Activated CD4-positive, alpha-beta T cell treated with anti-CD3 and anti-CD28 coated beads for 36 hours (primary cell): ENCODE measurements at places on chromosomes 1 and 21. TPM values are rescaled to one million over a fixed set of nuclear protein-coding genes. Genes with fewer than 3 reads are reported as not detected.

- no peak for DNase-seq
These were observed 3.7 kb downstream of the OLFM3 start for GRCh38 chr1:101992821-101993575.

- no peak for DNase-seq
These were observed 383.8 kb downstream of the LMO4 start for GRCh38 chr1:87712261-87713010.

Gene S100A9
- total RNA-seq = not detected

- DNase-seq = no peak
These were observed 32.5 kb downstream of the VN1R5 start for GRCh38 chr1:247288341-247288740.

Gene TTC22
- 4.2 TPM for total RNA-seq

Gene ZSWIM5
- total RNA-seq = 0.63 TPM

- no peak for DNase-seq
These were observed 8.7 kb downstream of the TACSTD2 start for GRCh38 chr1:58568271-58568860.

Gene KLHDC8A
- not detected for total RNA-seq

Gene MAP3K21
- total RNA-seq = 3.0 TPM

GRCh38 chr1:72568113-72568512 lies 285.8 kb upstream of the NEGR1 start:
- peak; percentile 7 for DNase-seq

- DNase-seq = peak; percentile 91
These were observed at the start of gene LMO4 for GRCh38 chr1:87328272-87329050. Gene LMO4, plus strand, starts transcription at chr1:87328880. Its CDS starts 3,136 bp downstream, at chr1:87332016.

GRCh38 chr21:42223826-42224575 lies 5.1 kb downstream of the ABCG1 start:
- no peak for DNase-seq

GRCh38 chr1:217453816-217454215 lies 177.1 kb downstream of the GPATCH2 start:
- no peak for DNase-seq

DNA sequence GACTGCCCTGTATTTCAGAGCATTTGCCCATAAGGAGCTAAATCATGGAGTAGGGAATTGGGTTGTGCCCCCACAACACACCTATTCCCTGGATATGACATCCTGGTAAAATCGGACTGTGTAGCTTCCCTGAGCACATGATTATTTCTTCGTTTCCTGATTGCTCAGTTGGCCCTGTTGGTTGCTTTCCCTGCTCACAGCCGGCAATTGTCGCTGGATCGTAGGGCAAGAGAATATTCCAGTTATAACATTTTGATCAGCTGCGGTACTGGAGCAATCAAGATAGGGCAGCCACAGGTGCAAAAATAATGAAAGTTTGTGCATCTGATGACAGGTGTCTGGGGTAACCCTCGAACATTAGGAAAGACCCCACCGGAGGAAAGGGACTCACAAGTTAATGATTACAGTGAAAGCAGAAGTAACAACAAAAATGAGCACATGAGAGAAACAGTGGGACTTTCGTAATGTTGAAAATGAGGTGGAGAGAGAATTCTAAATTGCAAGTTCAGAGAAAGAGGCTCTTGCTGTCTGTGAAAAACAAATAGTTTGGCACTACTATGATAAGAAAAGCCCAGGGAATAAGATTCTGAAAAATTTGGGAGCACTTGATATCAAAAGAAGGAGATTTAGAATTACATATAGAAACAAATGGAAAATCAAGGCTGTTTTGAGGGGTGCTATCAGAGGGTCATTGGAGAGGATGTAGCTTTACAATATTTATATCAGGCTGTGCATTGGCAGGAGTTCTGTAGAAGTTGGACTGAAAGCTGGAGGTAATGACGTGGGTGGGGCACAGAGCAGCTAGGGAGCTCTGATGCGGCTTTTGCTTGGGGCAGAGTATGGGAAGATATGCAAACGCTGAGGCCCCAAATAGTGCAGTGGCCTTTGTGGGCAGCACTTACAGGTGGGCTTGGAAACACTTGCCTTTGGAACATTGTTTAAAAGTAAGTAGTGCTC lies at the start of gene MAB21L3:
MAB21L3 (plus strand) TSS at position 833 of the 957 bp plus-strand sequence. CDS start 1,217 bp downstream, outside the sequence.
- DNase-seq = no peak

DNA sequence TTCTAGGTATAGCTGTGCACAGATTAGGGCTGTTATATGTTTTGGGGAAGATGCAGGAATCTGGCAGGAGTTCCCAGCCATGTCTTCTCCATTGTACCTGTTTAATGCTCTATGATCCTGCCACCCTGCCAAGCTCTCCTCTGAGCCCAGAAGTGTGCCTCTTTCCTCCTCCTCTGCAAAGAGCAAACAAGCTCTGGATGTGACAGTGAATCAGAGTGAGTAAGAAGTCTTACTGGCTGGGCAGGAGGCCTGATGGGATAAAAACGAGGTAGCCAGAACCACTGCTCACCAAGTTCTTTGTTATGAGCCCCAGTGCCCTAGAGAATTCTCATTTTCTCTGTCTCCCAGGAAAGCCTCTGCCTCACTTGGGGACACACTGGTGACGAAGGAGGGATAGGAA lies 69.0 kb downstream of the BRINP2 start:
- DNase-seq = no peak

DNA sequence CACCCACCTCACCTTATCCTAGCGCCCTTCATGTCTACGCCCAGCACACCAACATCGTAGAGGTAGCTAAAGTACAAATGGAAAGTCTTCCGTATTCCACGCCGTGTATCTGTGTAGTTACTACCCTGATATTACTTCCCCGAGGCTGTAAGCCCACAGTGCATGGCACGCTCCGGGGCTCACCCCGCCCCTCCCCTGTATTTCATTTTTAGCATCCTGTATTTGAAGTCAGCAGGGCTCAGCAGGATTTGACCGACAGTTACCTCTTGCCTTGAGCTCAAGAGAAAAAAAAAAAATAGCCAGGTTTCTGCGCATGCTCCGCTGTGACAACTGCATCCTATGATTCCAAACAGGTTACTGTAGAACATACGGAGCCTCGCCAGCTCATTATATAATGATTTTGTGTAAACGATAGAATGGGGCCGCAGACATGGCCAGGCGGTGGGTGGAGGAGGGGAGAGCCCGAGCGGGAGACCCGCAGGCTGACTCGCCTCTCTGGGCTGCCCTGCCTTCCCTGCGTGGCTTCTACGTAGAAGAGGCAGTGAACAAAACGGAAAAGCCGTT lies 1.3 kb downstream of the ABCG1 start:
- peak; percentile 82 for DNase-seq

Gene SIM2
- total RNA-seq = 2.4 TPM

- DNase-seq = no peak
These were observed 163.3 kb downstream of the PIK3R3 start for GRCh38 chr1:45968941-45969666.

- peak; percentile 63 for DNase-seq
These were observed 30.0 kb upstream of the RCSD1 start for GRCh38 chr1:167599957-167600581.

DNA sequence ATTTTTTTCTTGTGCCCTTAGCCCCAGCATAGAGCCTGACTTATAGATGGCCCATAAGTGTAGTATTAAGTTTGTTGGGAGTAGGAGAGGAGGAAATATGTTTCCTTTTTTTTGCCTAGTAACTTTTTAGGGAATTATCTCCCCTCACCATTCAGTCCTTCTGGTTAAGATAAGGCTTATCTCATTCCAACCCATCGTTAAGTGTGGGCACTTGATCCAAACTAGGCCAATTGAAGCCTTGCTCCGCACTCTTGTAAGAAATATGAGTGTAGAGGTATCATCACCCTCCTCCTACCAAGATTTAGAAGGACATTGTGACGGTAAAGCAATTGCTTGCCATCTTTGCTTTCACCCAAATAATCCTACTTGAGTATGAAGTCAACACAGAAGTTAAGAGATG lies 8.8 kb upstream of the FGGY start:
- no peak for DNase-seq

GRCh38 chr21:31571879-31572278 lies 87.6 kb upstream of the SOD1 start:
- no peak for DNase-seq

- no peak for DNase-seq
These were observed 91.2 kb upstream of the KAZN start for GRCh38 chr1:14507262-14507661.

Gene RGSL1
- total RNA-seq = not detected

- DNase-seq = peak; percentile 19
These were observed 44.6 kb upstream of the BCL9 start for GRCh38 chr1:147496571-147497210.

GRCh38 chr1:227192163-227192562 lies 126.1 kb downstream of the CDC42BPA start:
- DNase-seq = peak; percentile 66

Gene MIXL1
- total RNA-seq = not detected

DNA sequence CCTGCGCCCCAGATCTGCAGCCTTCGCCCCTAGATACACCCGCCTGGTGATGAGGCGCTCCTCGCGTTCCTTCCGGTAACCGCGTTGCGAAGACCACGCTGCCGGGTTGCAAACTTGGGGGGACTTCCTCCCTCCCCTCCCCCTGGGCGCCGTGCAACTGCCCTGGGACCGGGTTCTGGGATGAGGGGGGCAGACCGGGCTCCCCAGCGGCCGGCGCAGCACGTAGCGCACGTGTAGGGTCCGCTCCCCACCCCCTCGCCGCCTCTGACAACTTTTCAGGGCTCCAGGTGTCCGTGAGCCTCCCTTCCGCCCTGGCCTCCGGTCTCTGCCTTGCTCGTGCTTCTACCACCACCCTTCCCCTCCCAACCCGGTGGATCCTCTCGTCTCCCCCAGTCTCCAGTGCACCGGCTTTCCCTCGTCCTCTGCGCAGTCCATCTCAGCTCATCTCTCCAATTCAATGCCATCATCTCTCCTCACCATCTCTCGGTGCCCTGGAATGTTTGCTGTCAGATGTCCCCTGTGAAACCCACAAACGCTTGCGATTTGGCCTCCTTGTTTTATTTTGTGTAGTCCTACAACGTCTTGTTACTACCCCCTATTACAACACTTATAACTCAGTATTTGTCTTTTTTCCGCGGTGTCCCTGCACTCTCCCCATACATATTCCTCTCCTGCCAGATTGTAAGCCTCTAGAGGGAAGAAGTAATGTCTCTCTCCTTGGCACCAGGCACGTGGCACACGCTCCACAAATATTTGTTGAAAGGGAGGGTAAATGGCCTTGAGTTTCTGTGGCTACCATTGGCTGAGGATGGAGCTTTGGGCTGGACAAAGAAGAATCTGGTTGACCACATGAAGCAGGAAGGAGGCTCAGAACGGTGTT lies 782 bp downstream of the PCAT6 start:
- DNase-seq = peak; percentile 69

Gene ANXA9
- 0.28 TPM for total RNA-seq

Gene PLA2G2F
- not detected for total RNA-seq

DNA sequence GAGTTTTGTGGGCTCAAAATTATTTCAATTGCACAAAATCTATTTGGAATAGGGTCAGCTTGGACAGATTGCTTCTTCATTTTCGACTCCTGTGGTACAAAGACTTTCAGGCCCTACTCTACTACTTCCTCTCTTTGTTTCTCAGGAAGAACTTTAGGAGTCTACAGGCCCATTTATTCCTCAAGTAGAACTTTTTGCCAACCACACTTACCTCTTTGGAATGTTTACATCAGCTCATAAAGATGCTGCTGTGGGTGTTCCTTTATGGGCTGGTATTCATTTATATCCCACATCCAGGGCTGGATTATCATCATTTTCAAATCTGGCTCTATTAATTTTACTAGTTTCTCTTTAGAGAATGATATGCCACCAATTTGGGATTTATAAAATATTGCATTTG lies 46.3 kb upstream of the TNFSF18 start:
- DNase-seq = no peak

DNA sequence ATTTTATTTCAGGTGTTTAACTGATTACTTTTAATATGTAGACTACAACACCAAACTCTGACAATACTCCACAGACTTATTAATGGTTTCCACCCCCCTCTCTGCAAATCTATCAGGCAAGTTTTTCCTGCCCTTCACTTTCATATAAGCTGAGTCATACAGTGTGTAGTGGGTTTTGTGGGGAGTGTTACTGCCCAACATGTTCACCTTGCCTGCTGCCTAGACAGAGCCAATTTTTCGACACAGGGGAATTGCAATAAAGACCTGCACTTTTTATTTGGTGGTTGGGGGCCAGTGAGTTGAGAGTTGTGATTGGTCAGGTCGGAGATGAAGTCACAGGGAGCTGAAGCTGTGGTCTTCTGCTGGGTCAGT lies 119.7 kb downstream of the PPIAL4G start:
- DNase-seq = peak; percentile 43

DNA sequence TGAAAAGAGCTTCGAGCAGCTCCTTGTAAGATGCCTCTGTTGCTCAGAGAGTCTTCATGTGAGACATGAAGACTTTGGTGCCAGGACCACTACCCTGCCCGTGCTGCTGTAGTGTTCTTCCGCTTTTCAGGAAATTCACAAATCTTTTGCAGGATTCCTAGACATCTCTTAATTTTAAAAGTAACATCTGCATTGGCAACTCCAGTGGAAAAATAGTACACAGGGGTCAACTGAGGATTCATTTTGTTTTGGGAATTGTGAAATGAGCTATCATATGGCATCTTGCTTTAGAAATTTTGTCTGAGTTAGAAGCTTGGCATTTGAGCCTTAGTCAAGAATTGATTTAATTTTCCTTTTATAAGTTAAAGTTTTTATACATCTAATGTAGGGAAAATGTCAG lies 7.2 kb downstream of the PRDM2 start:
- no peak for DNase-seq

DNA sequence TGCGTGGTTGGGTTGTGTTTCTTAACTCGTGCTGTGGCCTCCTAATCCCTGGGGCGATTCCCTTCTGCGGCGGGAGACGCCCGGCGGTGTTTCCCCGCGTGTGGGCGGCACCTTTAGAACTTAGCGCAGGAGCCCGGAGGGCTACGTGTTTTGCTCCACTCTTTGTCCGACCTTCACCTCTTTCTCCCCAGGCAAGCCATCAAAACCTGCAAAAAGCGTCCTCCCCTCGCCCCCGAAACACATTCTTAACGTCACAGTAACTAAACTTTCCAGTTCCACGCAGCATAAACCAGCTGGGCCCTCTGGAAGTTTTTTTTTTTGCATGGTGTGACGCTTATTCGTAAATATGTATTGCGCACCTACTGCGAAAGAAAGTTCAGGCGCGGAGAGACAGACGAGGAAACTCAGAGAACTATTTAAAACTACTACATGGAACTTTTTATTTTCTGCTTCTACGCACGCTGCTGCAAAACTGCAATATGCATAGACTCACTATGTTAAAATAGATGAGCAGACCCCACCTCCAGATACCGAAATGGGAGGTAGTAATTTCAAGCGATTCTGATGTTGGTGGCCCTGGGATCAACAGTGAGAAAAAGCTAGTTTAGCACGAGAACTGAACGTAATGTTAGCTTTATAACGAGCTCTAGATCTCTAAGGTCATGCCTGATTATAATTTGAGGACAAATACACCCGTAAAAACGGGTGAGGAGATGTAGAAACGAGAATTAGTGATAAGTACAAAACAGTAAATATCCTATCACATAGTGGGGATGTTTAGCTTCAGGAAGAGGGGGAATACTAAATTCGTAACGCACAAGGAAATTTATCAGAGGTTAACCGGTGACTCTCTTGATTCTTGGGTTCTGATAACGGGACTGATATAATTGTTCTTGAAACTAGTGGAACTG lies 920 bp downstream of the MTR start:
- peak; percentile 87 for DNase-seq

Gene IFI44
- 43.1 TPM for total RNA-seq

Gene MCOLN2
- 43.5 TPM for total RNA-seq

Gene ATP1A4
- total RNA-seq = not detected

- DNase-seq = no peak
These were observed 787 bp downstream of the PTGFR start for GRCh38 chr1:78491451-78492071.
